ENCODE measurements at places on chromosomes 6 and 20. TPM values are rescaled to one million over a fixed set of nuclear protein-coding genes. Genes with fewer than 3 reads are reported as not detected.

The PARD6B gene
- 0.43 TPM for total RNA-seq

The FBXO5 gene
- total RNA-seq = 2.3 TPM

The EFCAB8 gene
- total RNA-seq = not detected

The CDKN1A gene
- total RNA-seq = 333 TPM

The NRSN1 gene
- total RNA-seq = not detected

The PLG gene
- not detected for total RNA-seq

The ARMH2 gene
- not detected for total RNA-seq

The TCEA2 gene
- 33.0 TPM for total RNA-seq

The SMLR1 gene
- total RNA-seq = not detected

The HLA-DPA1 gene
- 5.1 TPM for total RNA-seq
